ENCODE measurements at places on chromosomes 2 and 18. TPM values are rescaled to one million over a fixed set of nuclear protein-coding genes. Genes with fewer than 3 reads are reported as not detected.

The PGAP1 gene
- 8.8 TPM for total RNA-seq

The KIF1A gene
- 0.05 TPM for total RNA-seq

The GBX2 gene
- 0.26 TPM for total RNA-seq

- DNase-seq = no peak
Measured at GRCh38 chr2:207352978-207353671, 176.6 kb upstream of the CREB1 start.

DNA sequence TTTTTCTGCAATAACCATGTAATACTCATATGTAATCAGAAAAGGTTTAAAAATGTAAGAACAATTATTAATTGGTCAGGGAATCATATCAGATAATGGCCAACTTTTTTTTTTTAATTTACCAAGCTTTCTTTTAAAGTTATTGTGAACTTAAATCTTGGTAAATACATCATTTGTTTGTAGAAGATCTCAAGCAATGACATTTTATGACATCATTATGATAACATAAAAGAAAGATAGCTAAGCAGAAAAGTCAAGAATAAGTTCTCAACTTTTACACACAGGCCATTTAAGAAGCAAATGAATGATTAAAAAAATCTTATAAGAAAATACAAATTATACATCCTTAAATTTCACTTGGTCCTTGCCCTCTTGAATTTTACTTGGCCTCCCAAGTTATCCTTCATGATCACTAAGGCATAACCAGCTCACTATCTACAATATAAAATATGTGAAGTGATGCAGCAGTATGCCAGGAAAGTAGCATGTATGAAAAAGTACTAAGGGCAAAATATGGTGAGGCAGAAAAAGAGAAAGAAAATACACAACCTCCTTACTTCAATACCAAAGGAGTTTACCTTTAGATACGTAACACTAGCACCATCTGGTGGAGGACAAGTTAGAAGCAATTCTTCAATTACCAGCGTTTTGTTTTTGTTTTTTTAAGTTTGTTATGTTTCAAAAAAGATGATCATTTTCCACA lies 116.6 kb downstream of the SRBD1 start:
- DNase-seq = peak; percentile 83

GRCh38 chr2:237895544-237896506 lies 36.4 kb downstream of the RAMP1 start:
- peak; percentile 84 for DNase-seq

All from myocyte (in vitro differentiated cells).